ENCODE measurements at places on chromosomes 12 and 14.
A peak's percentile ranks its signal among the peaks of the same experiment; 100 is the strongest.

- no peak for DNase-seq
These were observed 4.9 kb downstream of the SLC48A1 start for GRCh38 chr12:47777741-47778558.

GRCh38 chr12:40248585-40249297, 23.9 kb downstream of the LRRK2 start:
- DNase-seq = no peak

GRCh38 chr12:94258593-94258992, 110.2 kb downstream of the PLXNC1 start:
- no peak for DNase-seq

GRCh38 chr14:66508846-66509621, 1.1 kb downstream of the GPHN start:
- peak; percentile 43 for DNase-seq

Data from stimulated activated CD4-positive, alpha-beta T cell treated with anti-CD3 and anti-CD28 coated beads, Interleukin-12 subunit alpha, Interleukin-12 subunit beta, amount 100 ng/mL, for 24 hours (primary cell).